ENCODE measurements at places on chromosomes 12 and 14.

DNA sequence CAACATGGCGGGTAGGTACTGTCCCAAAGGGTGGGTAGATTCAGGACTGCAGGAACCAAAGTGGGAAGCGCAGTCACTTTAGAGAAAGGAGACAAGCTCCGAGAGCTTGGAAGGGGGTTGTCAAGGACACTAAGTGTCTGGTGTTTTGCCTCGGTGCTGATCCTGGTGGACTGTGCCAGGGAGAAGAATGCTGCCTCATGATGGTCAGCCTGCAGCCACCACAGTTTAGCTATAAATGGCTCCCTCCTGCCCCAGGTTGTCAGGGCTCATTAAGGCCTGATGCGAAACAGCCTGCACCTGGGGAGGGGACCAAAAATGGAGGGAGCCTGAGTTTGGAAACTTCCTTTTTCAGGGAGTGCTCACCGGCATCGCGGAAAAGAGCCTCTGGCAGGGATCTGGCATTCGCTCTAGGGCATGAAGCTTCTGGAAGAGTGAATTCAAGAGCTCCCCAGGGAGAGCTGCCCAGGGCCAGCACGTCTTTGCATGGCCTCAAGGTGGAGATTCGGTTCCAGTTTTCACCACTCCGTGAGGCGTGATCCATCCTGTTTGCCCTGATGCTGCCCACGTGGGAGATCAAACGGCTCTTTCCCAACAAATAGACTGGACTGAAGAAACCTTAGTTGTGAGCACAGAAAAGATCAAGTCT is 164.0 kb downstream of the FOXN3 start:
- DNase-seq = no peak

DNA sequence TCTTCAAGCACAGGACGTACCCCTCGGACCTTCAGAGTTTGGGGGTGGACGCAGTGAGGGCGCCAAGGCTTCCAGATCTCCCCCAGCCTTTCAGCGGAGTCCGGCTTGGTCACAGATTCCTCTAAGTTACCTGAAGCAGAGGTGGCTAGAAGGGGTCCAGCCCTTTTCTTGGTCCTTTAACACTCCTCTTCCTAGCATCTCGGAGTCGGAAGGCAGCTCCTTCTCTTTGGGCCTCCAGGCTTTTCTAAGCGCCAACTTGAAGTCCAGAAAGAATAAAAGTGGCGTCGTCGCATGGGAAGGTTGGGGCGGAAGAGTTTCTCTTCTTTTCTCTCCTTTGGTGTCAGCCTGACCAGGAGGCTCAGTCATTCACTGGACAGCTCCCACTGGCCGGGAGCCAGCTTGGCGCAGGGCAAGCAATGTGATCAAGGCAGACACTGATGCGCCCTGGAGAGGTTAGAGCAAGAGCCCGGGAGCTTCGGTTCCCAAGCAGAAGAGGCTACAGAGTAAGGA is 9.6 kb downstream of the OR6S1 start:
- DNase-seq = no peak

DNA sequence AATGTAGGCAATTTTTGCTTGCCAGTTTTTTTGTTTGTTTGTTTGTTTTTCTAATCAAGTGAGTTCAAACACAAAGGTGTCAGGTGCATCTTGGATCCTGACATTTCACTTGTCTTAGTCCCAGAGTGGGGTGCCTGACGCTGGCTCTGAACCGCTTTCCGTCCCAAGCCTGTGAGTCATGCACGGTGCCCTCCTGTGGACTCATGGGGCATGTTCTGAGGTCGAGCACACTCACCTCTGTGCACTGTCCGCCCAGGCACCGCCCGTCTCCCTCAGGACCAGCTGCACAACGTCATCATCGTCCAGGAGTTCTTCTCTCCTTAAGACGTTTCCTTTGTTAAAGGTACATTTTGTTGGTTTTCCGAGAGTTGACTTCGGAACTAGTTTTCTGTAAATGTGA is 98.2 kb downstream of the GLT1D1 start:
- no peak for DNase-seq

GRCh38 chr14:101246894-101247841 is 314.1 kb upstream of the DIO3 start:
- DNase-seq = no peak

DNA sequence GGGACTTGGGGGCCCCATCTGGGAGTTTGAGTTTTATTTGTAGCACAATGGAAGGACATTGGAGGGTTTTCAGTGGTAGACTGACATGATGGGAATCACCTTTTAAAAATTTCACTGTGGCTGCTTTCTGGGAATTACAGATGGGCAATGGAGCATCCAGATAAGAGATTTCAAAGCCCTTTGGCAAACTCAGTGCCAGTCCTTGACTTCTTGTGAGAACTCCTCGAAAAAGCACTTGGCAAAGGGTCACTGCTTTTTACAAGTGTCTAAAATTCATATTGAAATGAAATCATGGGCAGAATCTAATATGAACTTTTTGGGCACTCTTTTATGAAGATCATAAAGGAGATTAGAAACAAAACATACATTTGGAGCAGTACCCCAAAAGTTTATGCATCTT is 34.3 kb upstream of the IGF1 start:
- DNase-seq = no peak

DNA sequence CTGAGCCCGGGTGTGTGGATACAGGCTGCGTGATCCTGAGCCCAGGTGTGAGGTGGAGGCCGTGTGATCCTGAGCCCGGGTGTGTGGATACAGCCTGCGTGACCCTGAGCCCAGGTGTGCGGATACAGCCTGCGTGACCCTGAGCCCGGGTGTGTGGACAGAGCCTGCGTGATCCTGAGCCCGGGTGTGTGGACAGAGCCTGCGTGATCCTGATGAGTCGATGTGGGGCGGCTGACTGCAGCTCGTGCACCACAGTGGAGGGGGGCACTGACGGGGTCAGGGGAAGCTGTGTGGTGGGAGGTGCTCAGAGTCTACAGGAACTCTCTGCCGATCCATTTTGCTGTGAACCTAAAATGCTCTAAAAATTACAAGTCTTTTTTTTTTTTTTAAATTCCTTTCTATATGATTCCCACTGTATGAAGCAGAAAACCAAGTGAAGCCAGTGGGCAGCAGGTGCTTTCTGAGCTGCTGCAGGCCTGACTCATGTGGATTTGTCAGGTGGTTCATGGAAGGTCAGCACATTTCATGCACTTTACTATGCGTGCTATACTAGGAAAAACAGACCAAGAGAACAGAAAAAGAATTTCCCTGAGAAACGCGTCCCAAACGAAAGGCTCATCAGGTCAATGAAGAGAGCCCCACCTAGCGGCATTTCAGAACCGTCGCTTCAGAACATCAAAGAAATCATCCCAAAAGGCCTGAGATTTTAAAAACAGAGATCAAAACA is 19.3 kb downstream of the BRF1 start:
- no peak for DNase-seq

DNA sequence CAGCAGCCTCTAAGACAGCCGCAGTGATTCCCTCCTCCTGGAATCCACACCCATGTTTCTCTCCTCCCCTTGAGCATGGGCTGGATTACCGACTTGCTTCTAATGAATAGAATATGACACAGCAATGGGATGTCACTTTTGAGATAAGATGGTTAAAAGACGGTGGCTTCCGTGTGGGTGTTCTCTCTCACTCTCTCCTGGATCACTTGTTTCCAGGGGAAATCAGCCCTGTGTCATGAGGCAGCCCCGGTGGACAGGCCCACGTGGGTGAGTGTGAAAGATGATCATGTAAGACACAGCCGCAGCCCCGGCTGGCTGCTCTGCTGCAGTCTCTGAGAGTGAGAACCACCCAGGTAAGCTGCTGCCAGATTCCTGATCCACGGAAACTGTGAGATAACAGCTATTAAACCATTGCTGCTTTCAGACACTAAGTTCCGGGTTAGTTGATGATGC is 10.7 kb downstream of the MOAP1 start:
- no peak for DNase-seq

GRCh38 chr12:56699020-56699661 is 11.1 kb upstream of the PTGES3 start:
- DNase-seq = no peak

- DNase-seq = no peak
These were observed 4.5 kb downstream of the LRCOL1 start for GRCh38 chr12:132605892-132606291.

DNA sequence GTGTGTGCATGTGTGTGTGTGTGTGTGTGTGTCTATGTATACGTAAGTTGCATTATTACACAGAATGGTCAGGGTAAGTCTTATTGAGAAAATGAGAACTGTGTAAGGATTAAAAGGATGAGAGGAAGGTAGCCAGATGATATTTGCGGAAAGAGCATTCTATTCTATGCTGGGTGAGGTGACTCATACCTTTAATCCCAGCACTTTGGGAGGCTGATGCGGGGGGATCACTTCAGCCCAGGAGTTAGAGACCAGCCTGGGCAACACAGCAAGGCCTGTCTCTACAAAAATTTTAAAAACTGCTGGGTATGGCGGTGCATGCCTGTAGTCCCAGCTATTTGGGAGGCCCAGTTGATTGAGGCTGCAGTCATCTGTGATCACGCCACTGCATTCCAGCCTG is 103.7 kb downstream of the SLC38A1 start:
- no peak for DNase-seq

DNA sequence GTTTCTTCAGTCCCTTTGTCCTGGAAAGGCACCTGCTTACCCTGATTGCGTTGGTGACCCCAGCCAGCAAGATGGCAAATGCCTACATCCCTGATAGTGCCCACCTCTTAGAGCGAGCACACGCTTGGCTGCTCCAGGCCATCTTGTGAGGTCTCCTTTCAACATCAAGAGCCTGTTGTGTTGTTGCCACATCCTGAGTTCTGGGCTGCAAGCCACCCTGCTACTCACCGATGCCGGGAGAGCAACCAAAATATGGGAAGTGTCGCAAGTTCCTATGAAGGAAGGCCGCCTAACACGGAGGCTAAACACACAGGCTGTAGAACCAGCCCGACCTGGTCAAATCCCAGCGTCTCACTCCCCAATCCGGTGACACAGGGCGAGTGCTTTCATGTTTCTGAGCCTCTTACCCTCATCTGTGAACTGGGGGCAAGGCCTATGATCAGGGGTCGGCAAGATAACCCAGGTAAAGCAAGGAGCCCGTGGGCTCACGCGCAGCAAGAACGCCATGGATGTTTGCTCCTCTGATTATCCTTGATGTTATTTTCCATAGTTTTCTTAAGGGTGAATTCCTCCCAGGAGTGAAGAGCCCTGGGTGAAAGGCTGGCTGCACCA is 98.4 kb downstream of the LGMN start:
- no peak for DNase-seq

- no peak for DNase-seq
These were observed 110.0 kb downstream of the DYRK2 start for GRCh38 chr12:67758521-67758920.

- no peak for DNase-seq
These were observed 186.6 kb upstream of the DIO3 start for GRCh38 chr14:101374373-101375338.

GRCh38 chr12:109214131-109214530 is 95.0 kb downstream of the FOXN4 start:
- no peak for DNase-seq

- DNase-seq = no peak
These were observed 80.5 kb upstream of the BTG1 start for GRCh38 chr12:92226071-92226661.

DNA sequence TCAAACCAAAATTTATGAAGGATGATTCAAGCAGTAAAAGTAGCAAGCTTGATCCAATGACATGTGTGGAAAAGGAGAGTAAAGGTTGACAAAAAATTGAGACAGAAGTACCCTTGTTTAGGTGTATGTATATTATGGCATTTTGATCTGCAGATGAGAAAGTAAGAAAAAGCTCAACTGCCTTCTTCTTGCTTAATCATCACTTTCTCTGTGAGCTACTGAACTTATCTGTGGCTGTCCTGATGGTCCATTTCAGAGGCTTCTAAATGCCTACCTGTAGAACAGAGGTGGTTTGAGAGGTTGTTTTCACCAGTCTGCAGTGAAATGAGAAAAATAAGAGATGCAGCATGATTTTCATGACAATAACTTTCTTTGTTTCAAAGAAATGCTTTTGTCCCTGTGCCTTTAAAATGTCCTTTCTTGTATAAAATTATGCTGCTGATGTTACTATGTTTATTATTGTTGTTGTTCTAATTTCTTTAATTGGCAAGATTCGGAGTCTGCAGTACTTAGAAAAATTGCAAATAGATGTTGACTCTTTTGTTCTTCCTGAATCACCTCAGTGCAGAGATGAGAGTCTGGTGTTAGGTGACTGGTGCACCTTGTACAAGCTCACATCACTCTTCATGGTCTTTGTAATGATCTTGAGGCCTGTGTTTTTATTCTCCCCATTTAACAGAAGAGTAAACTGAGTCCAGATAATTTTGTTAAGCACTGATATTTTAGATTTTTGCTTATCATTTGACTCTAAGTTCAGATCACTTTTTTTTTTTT is 821.9 kb downstream of the VRK1 start:
- DNase-seq = no peak

GRCh38 chr12:48932878-48933277 is 7.6 kb upstream of the FKBP11 start:
- no peak for DNase-seq

GRCh38 chr12:112013601-112014402 is 576 bp downstream of the ERP29 start:
- DNase-seq = peak; percentile 68

DNA sequence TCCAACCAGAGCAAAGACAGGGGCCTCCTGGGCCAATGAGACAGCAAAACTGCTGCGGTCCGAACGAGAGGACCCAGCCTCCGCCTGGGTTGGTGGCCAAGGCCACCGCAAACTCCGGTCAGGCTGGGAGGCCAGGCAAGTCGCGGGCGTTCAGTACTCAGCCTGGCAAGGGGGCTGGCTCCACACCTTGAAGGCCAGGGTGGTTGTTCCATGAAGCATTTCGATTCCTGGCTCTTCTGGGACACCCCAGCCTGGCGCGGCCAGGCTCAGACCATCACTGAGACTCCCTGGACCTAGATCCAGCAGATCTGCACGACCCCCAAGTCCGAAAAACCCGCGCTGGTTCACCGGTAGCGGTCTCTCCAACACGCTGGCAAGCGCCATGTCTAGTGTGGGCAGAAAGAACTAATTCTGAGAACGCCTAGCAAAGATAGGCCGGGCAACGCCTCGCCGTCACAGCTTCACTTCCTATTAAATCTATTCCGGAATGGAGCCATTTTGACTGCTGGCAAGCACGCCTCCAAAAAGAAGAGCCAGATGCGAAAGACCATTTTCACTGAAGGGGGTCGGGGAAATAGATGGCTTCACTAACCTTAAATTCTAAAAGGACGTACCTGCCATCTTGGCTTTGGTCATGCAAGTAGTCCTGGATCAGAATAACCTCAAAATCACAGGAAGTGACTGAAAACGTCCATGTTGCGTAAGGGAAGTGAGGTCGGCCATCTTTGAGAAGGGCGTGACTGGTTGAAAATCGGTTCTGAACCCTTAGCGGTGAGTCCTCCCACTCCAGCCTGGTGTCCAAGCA is at the start of gene PSMB5:
PSMB5 (minus strand) TSS at position 403 of the 805 bp plus-strand sequence; CDS start at position 384, 19 bp downstream.
- DNase-seq = peak; percentile 85

GRCh38 chr14:22255017-22255950 is 333.7 kb downstream of the DAD1 start:
- DNase-seq = no peak
